Temporal lobe (tissue), 4 donors: ENCODE measurements at places on chromosomes 7 and 10. TPM values are rescaled to one million over a fixed set of nuclear protein-coding genes. Genes with fewer than 3 reads are reported as not detected.

The PAX4 gene
- not detected for total RNA-seq

The PHYHIPL gene
- 18.9 TPM for total RNA-seq

The TRIL gene
- total RNA-seq = 13.0 TPM

The ATP6V0A4 gene
- total RNA-seq = 0.74 TPM

The CALCR gene
- total RNA-seq = not detected

The FAM25G gene
- not detected for total RNA-seq
